ENCODE measurements at places on chromosomes 6 and 20.
A peak's percentile ranks its signal among the peaks of the same experiment; 100 is the strongest.

DNA sequence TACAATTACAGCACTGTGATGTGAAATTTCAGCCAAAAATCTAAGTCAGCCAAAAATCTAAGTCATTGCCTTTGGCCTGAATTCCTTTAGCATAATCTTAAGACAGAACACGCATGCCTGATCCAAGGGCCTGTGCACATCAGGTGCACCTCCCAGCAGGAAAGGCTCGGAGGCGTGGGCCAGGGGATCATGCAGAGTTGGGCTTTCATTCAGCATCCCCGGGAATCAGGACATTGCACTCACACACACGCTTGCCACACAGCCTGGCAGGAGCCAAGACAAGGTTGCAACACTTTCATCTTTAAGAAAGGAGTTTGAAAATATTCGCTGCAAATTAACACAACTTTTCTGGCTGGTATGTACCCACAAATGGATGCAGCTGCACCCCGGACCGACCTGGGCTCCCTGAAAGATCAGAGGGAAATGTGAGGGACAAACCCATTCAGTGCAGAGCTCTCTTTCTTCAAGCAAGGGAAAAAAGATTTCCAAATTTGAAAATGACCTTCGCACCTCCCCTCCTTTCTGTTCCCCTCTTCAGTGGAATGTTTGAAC is 48.8 kb downstream of the ERMARD start:
- DNase-seq: no peak

GRCh38 chr6:167336844-167337630 is 12.2 kb downstream of the TTLL2 start:
- no peak for DNase-seq

- no peak for DNase-seq
Observed at GRCh38 chr20:38885357-38885756, 40.9 kb upstream of the FAM83D start.

GRCh38 chr20:56440346-56441007 is 27.9 kb upstream of the RTF2 start:
- peak; percentile 63 for DNase-seq

DNA sequence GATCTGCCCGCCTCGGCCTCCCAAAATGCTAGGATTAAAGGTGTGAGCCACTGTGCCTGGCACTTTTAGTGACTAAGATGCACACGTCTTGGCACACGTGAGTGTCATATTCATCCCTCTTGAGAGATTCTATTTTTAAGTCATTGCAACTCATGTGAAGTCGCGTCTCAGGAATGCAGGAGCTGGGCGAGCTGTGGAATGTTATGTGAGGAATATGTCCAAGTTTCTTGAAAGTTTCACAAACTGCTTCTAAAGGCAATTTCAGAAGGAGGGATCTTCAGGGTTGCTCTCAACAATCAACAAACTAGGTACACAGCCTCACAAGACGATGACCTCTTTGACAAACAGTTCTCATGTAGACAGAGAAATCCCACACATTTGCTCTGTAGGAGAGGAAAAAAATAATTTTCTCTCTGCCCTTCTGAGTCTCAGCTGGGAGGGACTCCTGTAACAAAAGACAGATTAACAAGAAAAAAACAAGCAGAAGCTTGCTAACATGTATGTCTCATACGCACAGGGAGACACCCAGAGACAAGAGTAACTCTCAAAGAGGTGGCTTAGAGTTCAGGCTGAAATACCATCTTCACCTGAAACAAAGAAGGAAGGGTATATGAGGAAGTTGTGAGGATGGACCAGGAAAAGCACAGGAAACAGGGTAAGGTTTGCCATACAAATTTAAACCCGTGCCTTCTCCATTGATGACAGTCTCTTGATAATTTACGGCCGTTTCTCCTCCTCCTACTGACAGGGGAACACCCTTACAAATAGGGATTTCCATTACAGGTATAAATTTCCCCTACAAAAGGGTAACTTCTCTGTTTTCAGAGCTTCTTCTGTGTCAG is 45.3 kb upstream of the FAM50B start:
- no peak for DNase-seq

DNA sequence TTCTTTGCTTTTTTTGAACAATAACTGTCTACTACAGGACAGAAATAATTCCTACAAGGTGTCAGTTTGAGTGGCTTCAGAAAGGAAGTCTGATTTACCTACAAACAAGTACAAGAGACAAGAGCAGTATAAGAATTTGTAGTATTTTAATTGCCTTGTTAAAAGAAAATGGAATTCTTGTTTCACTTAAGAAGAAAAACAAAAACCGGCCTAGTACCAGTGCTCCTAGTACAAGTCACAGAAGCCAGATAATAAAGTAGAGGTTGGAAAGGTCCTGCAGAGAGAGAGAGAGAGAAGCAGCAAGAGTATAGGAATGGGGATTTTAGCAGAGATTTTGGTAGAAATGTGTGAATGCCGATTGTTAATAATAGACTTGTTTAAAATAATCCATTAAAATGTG is 6.4 kb downstream of the TAB2 start:
- DNase-seq: no peak

DNA sequence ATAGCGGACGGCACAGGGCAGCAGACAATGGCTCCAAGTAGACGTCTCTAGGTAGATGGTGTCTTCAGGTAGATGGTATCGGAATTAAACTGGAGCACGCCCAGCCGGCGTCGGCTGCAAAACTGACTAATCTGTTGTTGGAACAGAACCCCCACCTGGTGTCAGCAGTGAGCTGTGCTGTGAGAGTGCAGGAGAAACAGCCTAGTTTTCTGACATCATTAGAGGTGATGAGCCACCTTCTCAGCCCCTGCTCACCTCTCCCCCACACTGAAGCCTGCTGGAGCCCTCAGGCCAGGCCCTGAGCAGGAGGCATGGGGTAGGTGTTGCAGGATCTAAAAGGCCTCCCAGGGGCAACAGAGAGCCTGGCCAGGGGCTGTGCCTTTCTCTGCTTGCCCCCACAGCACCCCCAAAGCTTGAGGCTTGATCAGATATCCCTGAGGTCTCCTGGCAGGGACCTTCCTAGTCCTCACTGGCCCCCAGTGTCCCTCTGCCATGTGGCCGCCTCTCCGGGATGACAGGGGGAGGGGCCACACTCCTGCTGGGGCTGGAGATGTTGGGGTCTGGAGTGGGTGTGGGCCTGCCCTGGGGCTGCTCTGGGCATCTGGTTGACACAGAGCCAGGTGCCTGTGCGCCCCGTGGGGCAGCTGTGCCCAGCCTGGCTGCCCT is 6.9 kb upstream of the HELZ2 start:
- DNase-seq: peak; percentile 72

- DNase-seq: no peak
Observed at GRCh38 chr20:48642105-48642880, 185.5 kb downstream of the PREX1 start.

- DNase-seq: no peak
Observed at GRCh38 chr20:11776687-11777086, 141.0 kb upstream of the BTBD3 start.

DNA sequence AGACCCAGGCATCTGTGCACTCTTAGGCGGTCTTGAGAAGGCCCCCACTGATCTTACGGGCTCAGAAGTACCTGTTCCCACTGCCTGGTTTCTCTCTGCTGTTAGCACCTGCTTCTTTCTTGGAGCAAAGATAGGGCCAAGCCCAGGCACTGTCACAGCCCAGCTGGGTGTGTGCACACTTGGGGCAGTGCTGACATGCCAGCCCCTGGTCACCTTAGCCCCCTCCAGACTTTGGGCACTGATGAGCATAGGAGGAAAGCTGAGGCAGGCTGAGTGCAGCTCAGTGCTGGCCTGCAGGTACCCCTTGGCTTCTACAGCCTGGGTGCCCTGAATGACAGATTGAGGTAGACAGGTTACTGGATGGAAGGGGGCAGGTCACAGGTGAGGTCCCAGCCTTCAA is 105.7 kb upstream of the AHI1 start:
- no peak for DNase-seq

DNA sequence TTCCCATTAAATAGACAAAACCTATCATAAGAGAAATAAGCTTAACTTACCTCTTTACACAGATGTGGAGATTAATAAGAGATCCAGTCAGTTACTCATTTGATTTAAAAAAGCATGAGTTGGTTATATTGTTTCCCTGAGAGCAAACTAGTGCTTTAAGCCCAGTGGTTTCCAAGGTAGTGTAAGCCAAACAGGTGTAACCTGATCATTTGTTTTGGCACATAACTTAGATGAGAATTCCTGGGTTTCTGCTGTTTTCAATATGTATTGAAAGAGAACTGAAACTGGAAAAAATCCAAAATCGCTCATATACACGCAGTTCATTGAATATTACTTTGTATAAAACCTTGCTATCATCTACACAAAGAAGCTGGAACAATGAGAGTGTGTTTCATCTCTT is 30.5 kb upstream of the SMIM8 start:
- no peak for DNase-seq

DNA sequence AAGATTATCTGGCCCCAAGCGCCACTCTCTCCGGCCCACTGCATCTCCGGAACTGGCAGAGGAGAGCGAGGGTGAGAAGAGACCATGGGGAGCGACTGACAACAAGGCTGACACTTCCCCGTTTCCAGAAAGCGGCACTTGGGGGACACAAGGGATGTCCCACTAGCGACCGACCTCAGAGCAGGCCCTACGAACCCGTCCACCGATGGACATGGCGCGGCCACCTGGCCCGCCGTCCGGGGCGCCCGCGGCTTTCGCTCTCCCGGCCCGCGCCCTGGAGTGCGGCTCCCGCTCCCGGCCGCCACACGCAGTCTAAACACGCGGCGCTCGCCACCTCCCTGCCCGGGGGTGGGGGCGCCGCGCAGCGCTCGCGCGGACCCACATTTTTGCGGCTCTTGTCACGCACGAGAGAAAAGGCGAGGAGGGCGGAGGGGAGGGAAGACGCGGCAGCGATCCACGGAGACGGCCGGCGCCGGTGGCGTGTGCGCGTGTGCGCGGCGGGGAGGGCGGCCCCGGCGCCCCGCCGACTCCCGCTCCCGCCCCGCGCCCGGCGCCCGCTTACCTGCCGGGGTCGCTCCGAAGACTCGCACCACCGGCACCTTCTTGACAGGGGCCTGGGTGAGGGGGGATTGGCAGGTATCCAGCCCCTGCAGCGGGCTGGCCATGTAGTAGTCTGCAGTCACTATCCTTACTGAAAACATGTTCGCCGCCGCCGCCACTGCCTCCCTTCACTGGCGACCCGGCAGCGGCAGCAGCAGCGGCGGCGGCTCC is 645 bp downstream of the REV3L start:
- peak; percentile 52 for DNase-seq

DNA sequence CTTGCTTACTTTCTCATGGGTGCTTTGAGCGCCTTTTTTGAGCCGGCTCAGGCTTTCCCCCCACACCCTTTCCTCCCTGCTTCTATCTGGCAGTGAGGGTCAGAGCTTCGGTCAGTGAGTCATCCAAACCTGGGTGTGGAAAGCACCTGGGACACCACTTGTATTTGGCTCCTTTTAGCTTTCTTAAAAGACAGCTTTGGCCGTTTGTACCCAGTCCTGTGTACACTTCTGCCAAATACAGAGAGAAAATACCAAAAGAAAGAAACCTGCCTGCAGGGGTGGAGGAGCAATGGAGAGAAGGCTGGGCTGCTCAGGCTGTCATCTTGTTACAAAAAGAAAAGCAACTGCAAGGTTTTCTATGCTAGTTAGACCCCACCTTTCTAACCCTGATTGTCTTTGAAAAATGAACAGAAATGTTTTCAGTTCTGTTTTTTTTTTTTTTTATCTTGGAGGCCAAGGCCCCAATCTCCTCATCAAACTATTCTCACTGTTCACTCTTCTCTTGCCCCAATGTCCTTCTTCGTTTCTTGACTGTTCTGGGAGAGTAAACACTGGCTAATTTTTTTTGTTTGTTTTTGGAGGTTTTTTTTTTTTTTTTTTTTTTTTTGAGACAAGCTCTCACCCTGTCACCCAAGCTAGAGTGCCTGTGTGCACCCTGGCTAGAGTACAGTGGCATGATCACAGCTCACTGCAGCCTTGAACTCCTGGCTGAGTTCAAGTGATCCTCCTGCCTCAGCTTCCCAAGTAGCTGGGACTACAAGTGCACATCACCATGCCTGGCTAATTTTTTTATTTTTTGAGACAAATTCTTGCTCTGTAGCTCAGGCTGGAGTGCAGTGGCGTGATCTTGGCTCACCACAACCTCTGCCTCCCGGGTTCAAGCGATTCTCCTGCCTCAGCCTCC is 76.4 kb downstream of the SSR1 start:
- DNase-seq: no peak

DNA sequence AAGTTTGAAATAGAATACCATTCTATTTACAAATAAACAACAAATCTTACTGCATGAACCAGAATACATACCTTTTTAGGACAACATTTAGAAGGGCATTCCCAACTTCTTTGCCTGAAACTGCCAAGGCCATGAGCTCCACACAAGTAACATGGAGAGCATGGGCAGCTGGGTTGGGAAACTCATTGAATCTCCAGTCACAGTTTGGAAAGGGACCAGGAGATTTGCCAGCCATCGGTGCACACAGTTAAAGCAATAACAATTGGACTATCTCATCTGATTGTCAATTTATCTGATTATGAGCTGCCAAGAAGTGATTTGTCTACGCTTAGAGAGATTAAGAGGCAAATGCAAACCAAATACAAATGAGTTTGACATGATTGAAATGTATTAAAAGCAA is 19.9 kb downstream of the ARG1 start:
- DNase-seq: no peak

DNA sequence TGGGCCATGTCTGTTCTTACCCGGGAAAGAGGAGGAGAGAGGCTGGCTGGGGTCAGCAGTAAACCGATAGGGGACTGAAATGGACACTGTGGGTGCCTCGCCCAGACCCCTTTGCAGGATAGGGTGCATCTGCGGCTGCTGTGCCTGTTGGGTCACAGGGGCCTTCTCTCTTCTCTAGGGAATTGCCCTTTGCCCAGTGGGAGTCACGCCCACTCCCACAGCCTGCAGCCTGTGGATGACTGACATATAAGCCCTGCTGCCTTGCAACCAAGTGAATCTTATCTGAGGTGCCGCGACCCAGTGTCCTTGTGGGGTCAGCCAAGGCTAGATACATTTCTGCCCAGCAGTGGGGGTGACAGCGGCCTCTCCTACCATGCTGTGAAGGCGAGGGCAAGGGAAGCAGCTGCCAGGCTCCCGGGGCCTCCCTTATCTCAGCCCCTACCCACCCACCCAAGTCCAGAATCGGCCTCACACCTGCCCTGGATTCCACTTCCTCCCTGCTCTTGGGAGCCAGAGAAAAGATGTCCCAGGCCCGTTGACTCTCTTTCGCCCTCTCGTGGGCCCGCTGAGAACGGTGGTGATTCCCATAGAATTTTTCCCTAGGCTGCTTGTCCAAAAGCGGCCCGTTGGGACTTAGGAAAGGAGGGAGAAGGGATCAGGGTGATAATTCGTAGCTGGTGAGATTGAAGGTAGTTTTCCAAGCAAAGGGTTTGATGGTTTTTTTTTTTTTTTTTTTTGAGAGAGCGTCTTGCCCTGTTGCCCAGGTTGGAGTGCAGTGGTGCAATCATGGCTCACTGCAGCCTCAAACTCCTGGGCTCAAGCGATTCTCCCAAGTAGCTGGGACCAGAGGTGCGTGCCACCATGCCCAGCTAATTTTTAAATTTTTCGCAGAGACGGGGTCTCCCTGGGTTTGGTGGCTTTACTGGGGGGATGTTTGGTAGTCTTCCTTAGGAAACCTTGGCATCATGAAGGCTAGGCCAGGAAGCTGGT is 76.4 kb upstream of the RNF24 start:
- DNase-seq: peak; percentile 45

DNA sequence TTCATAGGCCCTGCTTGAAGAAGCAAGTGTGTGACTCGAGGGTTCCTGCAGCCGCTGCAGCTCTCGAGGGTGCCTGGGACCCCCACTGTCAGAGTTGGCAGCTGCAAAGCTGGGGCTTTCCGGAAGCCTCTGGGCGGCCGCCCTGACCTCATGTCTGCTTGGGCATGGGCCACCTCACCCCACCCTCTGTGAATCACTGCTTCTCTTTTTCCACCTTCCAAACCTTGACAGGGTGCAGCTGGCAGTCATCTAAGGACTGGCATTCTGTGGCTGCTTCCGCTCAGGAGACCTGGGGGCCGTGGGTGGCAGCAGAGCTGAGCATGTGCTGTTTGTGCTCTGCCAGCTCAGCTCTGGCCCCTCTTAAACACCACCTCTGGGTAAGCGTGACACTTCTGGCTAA is 32.0 kb downstream of the ERMARD start:
- DNase-seq: no peak

Data from stimulated activated CD4-positive, alpha-beta T cell treated with anti-CD3 and anti-CD28 coated beads, Interleukin-4, amount 100 ng/mL, for 24 hours (primary cell).